ENCODE measurements at places on chromosomes 3 and 15.

- H3K4me3 ChIP-seq: no peak overlapping the region
- H3K27me3 ChIP-seq: no peaks in the 10 kb centered on the region
- H3K27ac ChIP-seq: no peak overlapping the region
- no peaks in the 10 kb centered on the region for H3K36me3 ChIP-seq
Measured at GRCh38 chr3:99865321-99865720, 47.7 kb downstream of the CMSS1 start.

DNA sequence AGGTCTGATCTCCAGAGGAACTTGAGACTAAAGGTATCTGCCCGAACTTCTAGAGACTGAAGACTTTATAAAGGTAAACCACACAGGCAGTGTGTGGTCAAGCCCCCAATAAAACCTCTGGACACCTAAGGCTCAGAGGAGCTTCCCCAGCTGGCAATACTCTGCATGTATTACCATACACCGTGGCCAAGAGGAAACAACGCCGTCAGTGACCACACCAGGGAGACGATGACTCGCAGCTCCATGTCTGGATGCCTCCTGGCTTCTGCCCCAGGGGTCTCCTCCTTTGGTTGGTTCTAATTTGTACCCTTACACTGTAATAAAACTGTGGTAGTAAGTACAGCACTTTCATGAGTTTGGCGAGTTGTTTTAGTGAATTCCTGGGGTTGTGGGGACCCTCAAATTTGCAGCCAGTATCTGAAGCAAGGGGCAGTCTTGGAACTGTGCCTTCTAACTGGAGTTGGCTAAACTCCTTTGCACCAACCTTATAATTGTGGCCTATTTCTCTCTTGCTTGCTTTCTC, 32.1 kb upstream of the BCL2L10 start:
- H3K36me3 ChIP-seq: no peaks in the 10 kb centered on the region
- no peaks in the 10 kb centered on the region for H3K4me1 ChIP-seq
- DNase-seq: no peak
- H3K4me3 ChIP-seq: no peak overlapping the region
- H3K27me3 ChIP-seq: no peaks in the 10 kb centered on the region

DNA sequence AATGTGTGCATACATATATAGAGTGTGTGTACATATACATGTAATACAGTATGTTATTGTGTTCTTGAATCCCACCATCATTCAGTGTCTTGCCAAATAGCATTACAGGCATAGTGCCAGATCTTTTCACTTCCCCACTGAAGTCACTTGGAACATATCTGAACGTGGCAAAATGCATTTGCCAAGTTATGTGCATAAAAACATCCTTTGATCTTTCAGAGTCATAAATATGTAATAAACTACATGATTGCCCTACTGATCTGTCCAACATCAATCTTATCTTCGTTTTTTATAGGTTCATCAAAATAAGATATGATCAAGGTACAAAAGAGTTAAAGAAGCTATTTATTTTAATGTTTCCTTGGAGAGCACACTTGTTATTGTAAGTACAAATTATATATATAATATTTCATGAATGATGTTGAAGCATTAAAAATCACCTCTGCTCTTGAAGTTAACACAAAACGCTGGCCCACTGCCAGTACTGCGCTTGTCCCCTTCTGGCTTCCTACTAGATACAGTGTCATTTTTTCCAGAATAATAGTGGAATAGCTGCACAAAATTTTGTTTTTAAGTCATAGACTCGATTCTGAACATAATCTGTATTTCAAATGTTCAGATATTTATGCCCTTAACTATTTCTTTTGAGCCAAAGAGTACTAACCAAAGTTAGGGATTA, 549.5 kb upstream of the ARRDC4 start:
- H3K27ac ChIP-seq: no peak overlapping the region
- DNase-seq: no peak
- H3K36me3 ChIP-seq: no peaks in the 10 kb centered on the region
- H3K4me3 ChIP-seq: no peak overlapping the region
- no peaks in the 10 kb centered on the region for H3K4me1 ChIP-seq
- H3K27me3 ChIP-seq: no peaks in the 10 kb centered on the region

- H3K27me3 ChIP-seq: no peaks in the 10 kb centered on the region
- no peak for DNase-seq
- no peaks in the 10 kb centered on the region for H3K36me3 ChIP-seq
- no peak overlapping the region for H3K4me3 ChIP-seq
- no peak overlapping the region for H3K27ac ChIP-seq
Measured at GRCh38 chr3:145294572-145294971, 866.4 kb downstream of the PLOD2 start.

GRCh38 chr3:157170861-157171260, 10.9 kb upstream of the CCNL1 start:
- no peak overlapping the region for H3K4me3 ChIP-seq
- H3K27me3 ChIP-seq: no peaks in the 10 kb centered on the region
- no peaks in the 10 kb centered on the region for H3K36me3 ChIP-seq

DNA sequence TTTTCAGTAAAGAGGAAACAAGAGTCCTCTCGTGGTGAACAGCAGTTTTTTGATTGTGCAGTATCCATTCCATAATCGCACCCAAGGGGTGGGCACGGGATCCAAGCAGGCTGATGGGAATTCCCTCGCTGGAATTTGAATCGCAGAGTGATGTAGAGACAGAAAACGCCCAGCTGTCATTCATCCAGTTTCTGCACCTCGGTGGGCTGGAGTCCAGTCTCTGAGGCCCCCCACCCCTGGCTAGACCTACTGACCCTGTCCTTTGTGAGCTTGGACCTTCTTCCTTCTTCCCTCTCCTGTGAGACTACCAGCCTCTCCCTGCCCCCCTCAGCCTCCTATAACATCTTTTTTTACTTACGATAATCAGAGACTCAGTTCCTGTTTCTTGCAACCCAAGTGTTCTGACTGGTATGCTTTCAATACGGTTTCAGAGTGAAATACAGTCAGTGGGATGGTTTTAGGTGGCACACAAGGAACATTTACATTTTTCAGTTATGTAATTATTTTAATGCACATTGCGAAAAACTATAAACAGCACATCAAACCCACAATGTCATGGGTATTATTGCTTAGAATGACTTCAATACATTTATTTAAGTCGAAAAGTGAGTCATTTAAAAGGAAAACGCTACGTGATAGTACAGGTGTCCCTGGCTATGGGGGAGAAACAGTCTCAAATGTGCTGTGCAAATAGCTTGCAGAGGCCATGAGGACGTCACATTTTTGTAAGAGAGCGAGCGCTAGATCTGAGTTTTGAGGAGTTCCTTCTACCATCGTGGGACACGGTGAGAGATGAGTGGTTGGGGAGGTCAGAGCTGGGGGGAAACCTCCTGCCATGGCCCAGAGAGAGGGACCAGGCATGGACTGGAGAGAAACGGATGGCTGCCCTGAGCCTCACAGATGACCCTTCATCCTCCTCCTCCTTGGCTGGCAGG, 37.5 kb upstream of the CHST2 start:
- H3K36me3 ChIP-seq: no peaks in the 10 kb centered on the region
- no peak overlapping the region for H3K27ac ChIP-seq
- no peaks in the 10 kb centered on the region for H3K27me3 ChIP-seq
- H3K4me1 ChIP-seq: no peaks in the 10 kb centered on the region
- no peak for DNase-seq

- no peaks in the 10 kb centered on the region for H3K4me1 ChIP-seq
- H3K36me3 ChIP-seq: no peaks in the 10 kb centered on the region
Measured at GRCh38 chr3:7421065-7421464, 560.1 kb downstream of the GRM7 start.

- DNase-seq: no peak
- H3K36me3 ChIP-seq: no peaks in the 10 kb centered on the region
- no peaks in the 10 kb centered on the region for H3K27me3 ChIP-seq
Measured at GRCh38 chr3:11532931-11533391, 110.8 kb downstream of the VGLL4 start.

DNA sequence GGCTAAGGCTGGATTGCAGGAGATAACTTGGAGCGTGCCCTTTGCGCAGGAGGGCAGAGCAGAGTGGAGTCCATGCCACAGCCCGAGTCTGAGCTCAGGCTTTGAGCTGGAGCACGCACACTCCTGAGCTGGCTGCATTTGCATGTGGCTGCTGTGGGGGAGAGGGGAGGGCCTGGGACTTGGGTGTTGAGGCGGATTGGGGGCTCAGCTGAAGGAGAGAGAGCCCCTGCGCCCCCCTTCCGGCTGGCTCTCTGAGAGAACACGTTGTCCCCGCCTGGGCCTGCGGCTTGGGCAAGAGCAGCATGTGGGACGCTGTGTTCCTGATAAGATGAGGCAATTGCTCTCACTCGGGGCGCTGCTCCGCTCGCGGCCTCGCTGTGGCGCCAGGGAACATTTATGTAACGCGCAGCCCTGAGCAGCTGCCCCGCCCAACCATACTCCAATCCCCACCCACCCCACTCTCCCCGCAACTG, 39.1 kb downstream of the KLF13 start:
- no peaks in the 10 kb centered on the region for H3K27me3 ChIP-seq
- H3K27ac ChIP-seq: no peak overlapping the region
- no peaks in the 10 kb centered on the region for H3K36me3 ChIP-seq

DNA sequence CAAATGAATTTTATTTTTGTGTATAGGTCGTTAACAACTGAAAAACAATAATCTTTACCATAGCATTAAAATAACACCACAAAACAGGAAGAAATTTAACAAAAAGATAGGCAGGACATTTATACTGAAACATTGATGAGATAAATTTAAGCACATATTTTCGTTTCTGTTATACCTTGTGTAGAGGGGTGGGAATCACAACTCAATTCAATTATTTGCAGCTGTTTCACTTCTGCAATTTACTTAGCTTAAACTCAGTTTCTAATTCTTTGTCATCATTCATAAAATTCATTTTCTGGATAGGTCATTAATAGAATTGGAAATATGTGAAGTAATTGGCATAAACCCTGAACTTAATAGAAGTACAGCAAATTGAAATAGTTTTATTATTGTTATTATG, 42.3 kb downstream of the TP63 start:
- H3K4me3 ChIP-seq: no peak overlapping the region
- peaks cover 13% of the 10 kb centered on the region for H3K4me1 ChIP-seq
- H3K27ac ChIP-seq: no peak overlapping the region
- no peak for DNase-seq

- DNase-seq: no peak
- no peak overlapping the region for H3K27ac ChIP-seq
- H3K4me3 ChIP-seq: no peak overlapping the region
- H3K36me3 ChIP-seq: no peaks in the 10 kb centered on the region
Measured at GRCh38 chr3:156273111-156273694, 152.8 kb downstream of the KCNAB1 start.

DNA sequence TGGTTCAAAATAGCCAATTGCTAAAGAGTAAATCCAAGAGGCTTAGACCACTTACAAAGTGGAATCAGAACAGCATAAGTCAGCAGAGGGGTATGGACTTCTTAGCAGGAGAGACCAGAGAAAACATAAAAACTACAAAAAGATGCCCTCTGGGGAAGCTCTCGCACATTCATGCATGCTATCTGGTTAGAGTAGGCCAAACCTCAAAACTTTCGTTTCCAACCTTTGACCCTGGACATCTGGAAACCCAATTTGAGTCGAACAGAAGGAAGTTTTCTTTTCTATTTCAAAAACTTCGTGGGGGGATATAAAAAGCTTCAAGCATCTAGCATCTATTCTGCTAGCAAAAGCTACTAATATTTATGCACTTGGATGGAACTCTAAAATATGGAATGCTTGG, 523.9 kb upstream of the AGTR1 start:
- no peak overlapping the region for H3K4me3 ChIP-seq
- H3K27ac ChIP-seq: no peak overlapping the region
- H3K4me1 ChIP-seq: peaks cover 6% of the 10 kb centered on the region

GRCh38 chr3:185062191-185062590, 90.7 kb downstream of the C3orf70 start:
- H3K27me3 ChIP-seq: no peaks in the 10 kb centered on the region
- H3K36me3 ChIP-seq: no peaks in the 10 kb centered on the region
- peaks cover 21% of the 10 kb centered on the region for H3K4me1 ChIP-seq

Measured in MM.1S (cell line).